ENCODE measurements at places on chromosomes 5 and 9. TPM values are rescaled to one million over a fixed set of nuclear protein-coding genes. Genes with fewer than 3 reads are reported as not detected.

- no peaks in the 10 kb centered on the region for H3K36me3 ChIP-seq
- no peak overlapping the region for H3K27ac ChIP-seq
- H3K4me1 ChIP-seq = no peaks in the 10 kb centered on the region
- no peak overlapping the region for H3K4me3 ChIP-seq
- DNase-seq = no peak
Measured at GRCh38 chr5:155540000-155540595, 526.5 kb downstream of the KIF4B start.

GRCh38 chr5:108762660-108763059 is 15.0 kb downstream of the FER start:
- no peaks in the 10 kb centered on the region for H3K4me1 ChIP-seq
- H3K4me3 ChIP-seq = no peak overlapping the region
- H3K27ac ChIP-seq = no peak overlapping the region
- no peaks in the 10 kb centered on the region for H3K27me3 ChIP-seq

DNA sequence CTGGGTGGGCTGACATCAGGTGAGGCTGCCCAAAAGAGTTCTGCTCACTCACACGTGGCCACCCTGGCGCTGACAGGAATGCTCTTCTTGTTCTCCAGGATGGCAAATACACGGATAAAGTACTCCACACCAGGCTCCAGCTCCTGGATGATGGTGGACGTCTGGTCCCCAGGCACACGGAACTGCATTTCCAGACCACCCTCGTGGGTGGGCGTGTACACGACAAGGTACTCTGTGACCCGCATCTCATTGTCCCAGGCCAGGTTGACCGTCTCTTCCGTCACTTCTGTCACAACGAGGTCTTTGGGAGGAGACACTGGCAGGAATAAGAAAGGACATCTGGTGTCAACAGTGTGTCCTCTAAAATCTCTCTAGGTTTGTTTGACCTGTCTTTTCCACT is 33.8 kb downstream of the TNC start:
- no peaks in the 10 kb centered on the region for H3K4me1 ChIP-seq
- no peaks in the 10 kb centered on the region for H3K27me3 ChIP-seq
- H3K36me3 ChIP-seq = no peaks in the 10 kb centered on the region

DNA sequence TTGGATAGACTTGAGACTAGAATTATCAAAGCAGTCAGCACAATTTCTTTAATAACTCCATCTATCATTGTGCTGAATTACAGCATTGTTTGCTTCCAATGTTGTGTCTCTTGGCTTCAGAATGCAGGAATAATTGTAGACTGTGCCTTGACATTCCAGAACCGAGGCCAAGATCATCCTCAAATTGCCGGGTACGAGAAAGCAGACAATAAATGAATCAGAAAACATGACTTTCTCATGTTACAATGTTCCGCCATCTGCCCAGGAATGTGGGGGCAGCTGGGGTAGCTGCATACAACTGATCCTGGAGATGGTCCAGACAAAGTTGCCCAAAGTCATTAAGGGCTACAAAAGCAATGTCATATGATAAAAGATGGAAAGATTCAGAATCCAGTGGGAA is 206.2 kb upstream of the SGCD start:
- no peak for DNase-seq
- H3K27ac ChIP-seq = no peak overlapping the region
- H3K27me3 ChIP-seq = no peaks in the 10 kb centered on the region
- H3K4me3 ChIP-seq = no peak overlapping the region
- H3K36me3 ChIP-seq = no peaks in the 10 kb centered on the region
- H3K4me1 ChIP-seq = no peaks in the 10 kb centered on the region

- no peaks in the 10 kb centered on the region for H3K4me1 ChIP-seq
- DNase-seq = peak; percentile 29
- no peak overlapping the region for H3K4me3 ChIP-seq
- H3K27ac ChIP-seq = no peak overlapping the region
Measured at GRCh38 chr5:160508780-160509361, 87.2 kb downstream of the PTTG1 start.

- DNase-seq = no peak
- no peak overlapping the region for H3K27ac ChIP-seq
- H3K36me3 ChIP-seq = no peaks in the 10 kb centered on the region
- no peak overlapping the region for H3K4me3 ChIP-seq
- H3K4me1 ChIP-seq = no peaks in the 10 kb centered on the region
Measured at GRCh38 chr9:123745933-123746332, 184.0 kb downstream of the DENND1A start.

DNA sequence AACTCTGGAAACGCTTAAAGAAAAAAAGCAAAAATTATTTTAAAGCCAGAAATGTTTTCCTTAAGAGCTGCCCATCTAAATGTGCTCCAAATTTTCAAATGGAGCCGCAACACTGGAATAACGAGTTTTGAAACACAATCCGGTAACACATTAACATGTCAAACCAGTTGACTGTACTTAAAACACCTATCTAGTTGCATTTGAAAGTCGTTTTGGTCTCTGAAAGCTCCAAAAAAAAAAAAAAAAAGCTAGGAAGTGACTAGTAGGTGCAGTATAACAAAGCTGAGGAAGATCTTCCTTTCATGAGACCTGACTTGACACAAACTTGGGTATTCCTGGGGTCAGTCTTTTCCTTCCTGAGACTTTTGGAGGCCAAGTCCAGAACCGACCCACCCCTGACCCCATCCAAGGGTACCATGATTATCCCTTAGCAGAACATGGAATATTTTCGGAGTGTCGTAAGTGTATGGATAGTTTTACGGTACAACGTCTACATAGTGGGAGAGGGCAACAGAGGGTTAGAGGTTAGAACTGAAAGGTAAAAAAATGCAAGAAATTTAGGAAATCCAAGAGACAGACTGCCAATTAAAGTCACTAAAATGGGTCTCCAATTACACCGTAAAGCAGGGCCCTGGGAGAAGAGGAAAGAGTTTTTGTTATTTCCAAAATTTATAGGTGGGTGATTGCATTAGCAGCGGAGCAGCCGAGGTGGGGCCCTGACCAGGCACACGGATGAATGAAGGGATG is 812 bp downstream of the CETN3 start:
- H3K27me3 ChIP-seq = no peaks in the 10 kb centered on the region
- H3K4me1 ChIP-seq = no peaks in the 10 kb centered on the region
- H3K27ac ChIP-seq = peak overlapping the region; percentile 96
- no peaks in the 10 kb centered on the region for H3K36me3 ChIP-seq
- DNase-seq = no peak

DNA sequence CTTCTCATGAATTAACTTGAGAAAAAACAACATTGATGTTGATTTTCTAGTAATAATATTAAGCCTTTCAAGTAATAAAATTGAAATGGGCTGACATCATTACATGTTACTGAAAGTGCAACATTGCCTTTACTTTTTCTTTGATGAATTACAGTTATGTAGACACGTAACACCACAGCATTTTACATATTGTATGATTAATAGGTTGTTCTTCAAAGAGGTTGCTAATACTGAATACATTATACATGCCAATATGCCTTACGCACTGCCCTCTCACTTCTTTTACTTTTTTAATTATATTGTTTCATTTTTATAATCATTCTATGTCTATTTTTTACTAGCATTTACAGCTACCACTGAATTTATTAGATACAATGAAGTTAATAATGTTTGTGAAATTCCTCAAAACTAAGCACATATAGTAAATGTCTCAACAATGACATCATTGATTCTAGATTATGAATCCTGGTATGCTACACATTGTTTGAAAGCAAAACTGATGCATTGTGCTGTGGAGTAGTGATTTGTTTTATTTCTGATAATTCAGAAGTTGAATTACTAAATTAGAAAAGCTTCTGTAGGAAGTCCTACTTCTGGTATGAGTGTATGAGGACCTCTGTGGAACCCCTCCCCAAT is 464.4 kb upstream of the IZUMO3 start:
- H3K4me3 ChIP-seq = no peak overlapping the region
- H3K27ac ChIP-seq = no peak overlapping the region
- H3K4me1 ChIP-seq = no peaks in the 10 kb centered on the region
- DNase-seq = no peak
- H3K36me3 ChIP-seq = no peaks in the 10 kb centered on the region
- no peaks in the 10 kb centered on the region for H3K27me3 ChIP-seq

GRCh38 chr5:81164936-81165335 is 68.2 kb upstream of the CKMT2 start:
- H3K4me1 ChIP-seq = no peaks in the 10 kb centered on the region
- no peak for DNase-seq
- no peaks in the 10 kb centered on the region for H3K27me3 ChIP-seq

DNA sequence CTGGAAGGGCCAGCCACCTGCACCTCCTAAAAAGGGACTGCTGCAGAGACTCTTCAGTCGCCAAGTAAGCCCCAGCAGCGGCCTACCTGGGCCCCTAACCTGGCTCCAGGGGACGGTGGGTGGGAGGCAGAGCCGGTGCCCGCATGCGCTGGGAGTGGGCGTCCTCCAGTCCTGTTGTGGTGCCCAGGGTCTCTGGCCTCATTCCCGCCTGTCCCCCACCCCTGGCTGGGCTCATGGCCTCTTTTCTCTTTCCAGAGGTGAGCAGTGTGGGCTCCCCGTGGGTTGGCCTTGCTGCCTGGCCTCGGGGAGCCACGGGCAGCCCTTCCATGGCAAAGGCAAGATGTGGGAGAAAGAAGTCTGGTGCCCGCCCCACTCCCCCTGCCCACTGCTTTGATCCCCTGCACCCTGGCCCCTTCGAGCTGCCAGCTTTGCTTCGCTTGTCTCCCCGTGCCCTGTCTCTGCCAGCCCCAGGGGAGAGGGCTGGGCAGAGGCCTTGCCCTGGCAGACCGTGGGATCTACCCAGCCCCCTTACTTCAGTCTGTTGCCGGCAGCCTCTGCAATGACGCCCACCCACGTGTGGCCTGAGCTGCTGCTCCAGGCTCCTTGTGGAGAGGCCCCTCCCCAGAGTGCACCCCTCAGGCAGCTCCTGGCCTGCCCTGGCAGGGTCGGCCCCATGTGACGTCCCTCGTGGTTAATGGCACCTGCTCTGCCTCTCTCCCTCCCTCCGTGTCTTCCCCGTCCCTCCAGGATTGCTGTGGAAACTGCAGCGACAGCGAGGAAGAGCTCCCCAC is 5.4 kb upstream of the PRR7 start:
- no peak overlapping the region for H3K27ac ChIP-seq
- H3K27me3 ChIP-seq = no peaks in the 10 kb centered on the region
- no peaks in the 10 kb centered on the region for H3K36me3 ChIP-seq
- H3K4me1 ChIP-seq = peaks cover 2% of the 10 kb centered on the region

GRCh38 chr5:84274585-84275468 is 109.9 kb downstream of the EDIL3 start:
- no peaks in the 10 kb centered on the region for H3K27me3 ChIP-seq
- no peaks in the 10 kb centered on the region for H3K36me3 ChIP-seq
- no peaks in the 10 kb centered on the region for H3K4me1 ChIP-seq
- H3K27ac ChIP-seq = no peak overlapping the region
- H3K4me3 ChIP-seq = no peak overlapping the region

- H3K4me1 ChIP-seq = no peaks in the 10 kb centered on the region
- no peaks in the 10 kb centered on the region for H3K36me3 ChIP-seq
Measured at GRCh38 chr9:121926351-121926801, 166.7 kb downstream of the TTLL11 start.

GRCh38 chr5:51156838-51157237 is 226.4 kb upstream of the ISL1 start:
- H3K4me1 ChIP-seq = no peaks in the 10 kb centered on the region
- DNase-seq = no peak
- no peaks in the 10 kb centered on the region for H3K27me3 ChIP-seq
- H3K27ac ChIP-seq = no peak overlapping the region

DNA sequence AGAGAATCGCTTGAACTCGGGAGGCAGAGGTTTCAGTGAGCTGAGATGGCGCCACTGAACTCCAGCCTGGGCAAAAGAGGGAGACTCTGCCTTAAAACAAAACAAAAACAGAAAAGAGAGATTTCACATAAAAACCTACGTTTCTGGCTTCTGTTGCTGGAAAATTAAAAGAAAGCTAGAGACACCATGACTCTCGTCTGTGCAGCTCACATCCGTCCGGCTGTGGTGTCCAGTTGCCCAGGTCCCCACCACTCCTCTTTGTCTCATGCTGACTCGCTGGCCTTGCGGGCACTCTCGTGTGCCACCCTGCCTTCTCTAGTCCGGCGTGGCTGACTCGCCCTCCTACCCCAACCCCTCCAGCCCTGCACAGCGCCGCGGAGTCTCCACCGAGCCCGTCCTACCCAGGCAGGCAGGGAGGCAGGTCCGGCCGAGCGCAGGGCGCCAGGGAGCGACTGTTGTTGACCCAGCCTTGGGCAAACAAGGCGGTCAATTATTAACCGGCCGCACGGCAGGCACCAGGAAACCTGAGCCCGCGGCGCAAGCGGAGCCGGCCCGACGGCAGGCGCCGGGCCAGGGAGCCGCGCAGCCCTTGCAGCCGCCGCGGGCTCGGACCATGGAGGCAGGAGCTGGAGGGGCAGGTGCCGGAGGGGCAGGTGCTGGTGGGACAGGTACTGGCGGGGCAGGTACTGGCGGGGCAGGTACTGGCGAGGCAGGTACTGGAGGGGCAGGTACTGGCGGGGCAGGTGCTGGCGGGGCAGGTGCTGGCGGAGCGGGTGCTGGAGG is at the start of gene PRRT1B:
Gene PRRT1B, plus strand, starts transcription at position 521 of the 783 bp plus-strand sequence. Its CDS starts 93 bp downstream, at position 614.
- peaks cover 7% of the 10 kb centered on the region for H3K4me1 ChIP-seq
- no peak for DNase-seq
- H3K27me3 ChIP-seq = peaks cover 12% of the 10 kb centered on the region
- H3K36me3 ChIP-seq = no peaks in the 10 kb centered on the region

DNA sequence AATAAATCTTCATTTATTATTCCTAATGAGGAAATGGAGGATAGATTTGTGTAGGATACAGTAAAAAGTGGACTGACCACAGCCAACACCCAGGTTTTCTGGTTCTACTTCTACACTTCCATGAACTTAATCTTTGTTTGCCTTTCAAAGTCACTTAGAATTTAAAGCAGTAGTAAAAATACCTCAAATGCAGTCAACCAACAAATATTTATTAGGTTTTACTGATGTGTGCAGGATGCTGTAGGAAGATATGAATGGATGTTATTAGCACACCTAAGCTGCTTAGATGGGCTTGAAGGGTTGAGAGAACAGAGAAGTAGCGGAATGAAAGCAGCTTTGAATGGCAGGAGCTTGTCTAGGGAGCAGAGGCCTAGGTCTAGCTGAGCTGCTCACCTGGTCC is 201.1 kb downstream of the PALM2AKAP2 start:
- no peaks in the 10 kb centered on the region for H3K36me3 ChIP-seq
- no peak for DNase-seq
- no peaks in the 10 kb centered on the region for H3K27me3 ChIP-seq

DNA sequence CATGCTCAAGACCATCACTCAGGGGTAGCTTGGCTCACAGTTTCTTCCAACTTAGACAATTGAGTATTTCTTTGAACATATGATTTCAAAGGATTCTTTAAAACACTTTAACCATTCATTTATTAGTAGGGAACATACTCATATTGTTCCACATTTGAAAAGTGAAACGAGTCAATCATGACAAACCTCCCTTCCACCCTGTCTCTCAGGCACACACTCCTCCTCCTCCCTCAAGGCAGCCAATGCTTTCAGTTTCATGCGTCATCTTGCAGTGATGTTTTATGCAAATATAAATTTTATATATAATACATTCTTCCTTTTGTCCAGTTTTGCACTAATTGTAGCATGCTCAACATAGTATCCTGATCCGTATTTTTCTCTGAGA is 126.0 kb upstream of the BOD1 start:
- no peak for DNase-seq
- H3K4me1 ChIP-seq = no peaks in the 10 kb centered on the region
- no peaks in the 10 kb centered on the region for H3K36me3 ChIP-seq
- H3K27ac ChIP-seq = no peak overlapping the region
- H3K4me3 ChIP-seq = no peak overlapping the region

The TAF11L10 gene
- total RNA-seq = not detected

The SLC38A9 gene
- 25.2 TPM for total RNA-seq

The FOXD4L5 gene
- total RNA-seq = not detected

The UBE2B gene
- total RNA-seq = 72.2 TPM

The NUTM2F gene
- not detected for total RNA-seq

The SPATA31D4 gene
- not detected for total RNA-seq

The NIPAL4 gene
- total RNA-seq = 0.29 TPM

The SAXO1 gene
- total RNA-seq = 0.16 TPM

The ADAMTSL2 gene
- total RNA-seq = 0.80 TPM

The DOLPP1 gene
- total RNA-seq = 8.6 TPM

Measured in breast epithelium (tissue), 4 donors.